Fibroblast of skin of right biceps (primary cell): ENCODE measurements at places on chromosomes 11 and 22.

- DNase-seq, result no peak
Measured at GRCh38 chr11:19352771-19353160, 112.0 kb upstream of the E2F8 start.

GRCh38 chr11:21931436-21932101 lies 261.3 kb upstream of the ANO5 start:
- DNase-seq, result no peak

- peak; percentile 46 for DNase-seq
Measured at GRCh38 chr11:67436459-67437081, 912 bp downstream of the PTPRCAP start.

DNA sequence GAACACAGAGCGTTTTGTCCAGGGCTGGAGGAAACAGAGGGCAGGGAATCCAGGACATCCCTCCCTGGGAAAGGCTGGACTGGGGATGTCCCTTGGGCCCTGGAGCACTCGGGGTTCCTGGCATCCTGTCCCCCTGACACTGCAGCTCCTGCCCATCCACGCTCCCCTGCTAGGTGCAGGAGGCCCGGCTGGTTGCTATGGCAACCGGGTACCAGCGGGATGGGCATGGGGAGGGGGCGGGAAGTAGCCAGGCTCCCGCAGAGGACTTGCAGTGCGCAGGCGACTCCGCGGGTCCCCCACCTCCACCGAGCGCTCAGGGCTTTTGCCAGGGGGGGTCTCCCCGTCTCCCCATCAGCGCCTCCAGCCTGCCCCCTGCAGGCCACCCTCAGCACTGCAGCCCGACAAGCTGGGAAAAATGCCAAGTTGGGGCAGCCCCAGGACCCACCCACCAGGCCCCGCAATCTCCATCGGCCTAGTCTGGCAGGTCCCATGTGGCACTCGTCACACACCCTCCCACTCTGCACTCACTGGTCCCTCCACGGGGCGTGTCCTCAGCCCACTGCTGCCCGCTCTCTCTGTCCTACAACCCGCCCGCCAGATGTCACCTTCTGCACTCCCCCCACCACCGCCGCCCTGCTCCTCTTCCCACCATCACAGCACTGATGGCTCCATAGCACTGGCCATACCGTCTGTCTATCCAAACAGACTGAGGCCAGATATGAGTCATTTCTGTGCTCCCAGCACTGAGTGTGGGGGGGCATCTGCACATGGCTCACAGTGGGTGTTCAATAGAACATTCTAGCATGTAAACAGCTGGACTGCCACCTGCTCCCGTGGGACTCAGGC lies 31.5 kb downstream of the KIAA0930 start:
- DNase-seq, result peak; percentile 78

DNA sequence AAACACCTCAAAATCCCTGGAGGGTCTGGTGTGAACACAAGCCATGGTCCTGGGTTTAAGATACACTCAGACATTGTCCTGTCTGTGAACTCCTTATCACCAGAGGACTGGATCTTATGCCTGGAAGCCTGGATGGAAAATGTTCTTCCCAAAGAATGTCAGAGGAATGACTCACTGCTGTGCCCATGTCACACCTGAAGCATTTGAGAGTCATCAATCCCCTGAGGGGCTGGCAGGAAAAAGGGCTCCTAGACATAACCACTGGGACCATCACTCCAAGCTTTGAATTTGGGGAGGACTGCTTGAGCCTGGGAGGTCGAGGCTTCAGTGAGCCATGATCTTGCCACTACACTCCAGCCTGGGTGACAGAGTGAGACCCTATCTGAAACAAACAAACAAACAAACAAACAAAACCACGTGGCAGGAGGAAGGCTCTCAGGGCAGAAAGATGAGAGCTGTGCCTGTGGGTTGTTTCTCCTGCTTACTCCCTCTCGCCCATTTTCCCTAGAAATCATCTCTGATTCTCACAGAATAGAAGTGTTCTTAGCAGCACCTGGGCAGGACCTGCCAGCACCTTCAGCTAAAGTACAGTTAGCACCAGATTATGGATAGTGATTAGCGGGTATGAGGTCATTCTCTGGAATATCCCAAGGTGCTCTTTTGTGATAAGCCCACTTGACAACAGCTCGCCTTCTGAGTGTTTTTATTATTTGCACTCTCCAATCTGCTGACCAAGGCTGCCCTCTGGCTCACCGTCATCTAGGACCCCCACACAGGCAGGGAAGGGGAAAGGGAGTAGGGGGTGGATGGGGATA lies 11.9 kb upstream of the PRG2 start:
- DNase-seq, result peak; percentile 23

DNA sequence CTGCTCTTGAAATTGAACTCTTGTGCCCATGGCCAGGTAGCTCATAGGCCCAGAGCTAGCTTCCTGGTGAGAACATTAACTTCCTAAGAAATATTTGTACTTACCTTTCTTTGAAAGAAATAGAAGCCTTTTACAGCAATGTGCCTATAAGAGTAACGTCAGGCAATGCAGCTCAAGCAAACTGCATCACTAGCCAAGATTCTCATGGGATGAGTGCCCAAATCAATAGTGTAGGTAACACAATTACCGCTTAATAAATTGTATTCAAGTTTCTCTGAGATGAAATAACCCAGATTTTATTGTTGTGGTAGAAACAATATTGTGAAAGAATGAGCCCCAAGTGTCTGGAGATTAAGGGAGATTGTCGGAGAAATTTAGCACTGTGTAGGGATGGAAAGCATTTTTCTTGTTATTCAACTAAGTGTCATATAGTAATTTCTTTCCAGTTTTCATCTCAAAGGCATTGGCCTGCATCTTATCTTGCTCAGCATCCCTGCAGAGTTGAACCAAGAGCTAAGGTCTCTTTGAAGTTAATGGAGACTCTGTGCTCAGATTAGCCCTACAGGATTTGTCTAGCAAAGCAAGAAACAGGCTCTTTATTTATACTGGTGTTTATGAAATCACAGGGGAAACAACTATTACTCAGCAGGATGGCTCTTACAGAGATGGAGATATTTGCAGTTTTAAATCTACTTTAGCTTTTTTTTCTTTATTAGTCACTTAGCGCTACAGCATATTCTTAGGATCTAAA lies 321.0 kb upstream of the PDGFD start:
- DNase-seq, result no peak
